ENCODE measurements at places on chromosomes 13 and 19.

DNA sequence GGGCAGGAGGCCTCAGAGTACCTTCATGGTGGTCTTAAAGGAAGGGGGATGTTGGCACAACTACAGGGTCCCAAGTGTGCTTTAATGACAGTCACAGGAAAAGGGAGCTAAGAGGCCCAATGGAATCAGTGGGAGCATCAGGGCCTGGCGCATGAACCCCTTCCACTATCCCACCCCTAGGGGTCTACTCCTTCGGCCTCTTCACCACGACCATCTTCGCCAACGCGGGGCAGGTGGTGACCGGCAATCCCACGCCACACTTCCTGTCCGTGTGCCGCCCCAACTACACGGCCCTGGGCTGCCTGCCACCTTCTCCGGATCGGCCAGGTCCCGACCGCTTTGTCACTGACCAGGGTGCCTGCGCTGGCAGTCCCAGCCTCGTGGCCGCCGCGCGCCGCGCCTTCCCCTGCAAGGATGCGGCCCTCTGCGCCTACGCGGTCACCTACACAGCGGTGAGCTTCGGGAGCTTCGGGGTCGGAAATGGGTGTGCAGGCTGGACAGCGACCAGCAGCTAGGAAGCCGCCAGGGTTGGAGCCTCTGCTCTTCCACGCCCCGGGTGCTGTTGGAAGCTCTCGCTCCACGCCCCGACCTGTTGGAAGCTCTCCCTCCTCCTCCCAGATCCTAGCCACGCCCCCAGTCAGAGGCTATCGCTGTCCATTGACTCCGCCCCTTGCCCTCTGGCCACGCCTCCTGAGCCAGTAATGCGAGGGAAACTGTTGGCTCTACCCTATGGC, 6.0 kb downstream of the PLPPR2 start:
- peak overlapping the region; percentile 1 for H3K4me3 ChIP-seq
- H3K36me3 ChIP-seq = peaks cover 48% of the 10 kb centered on the region
- peaks cover 33% of the 10 kb centered on the region for H3K4me1 ChIP-seq
- DNase-seq = no peak

DNA sequence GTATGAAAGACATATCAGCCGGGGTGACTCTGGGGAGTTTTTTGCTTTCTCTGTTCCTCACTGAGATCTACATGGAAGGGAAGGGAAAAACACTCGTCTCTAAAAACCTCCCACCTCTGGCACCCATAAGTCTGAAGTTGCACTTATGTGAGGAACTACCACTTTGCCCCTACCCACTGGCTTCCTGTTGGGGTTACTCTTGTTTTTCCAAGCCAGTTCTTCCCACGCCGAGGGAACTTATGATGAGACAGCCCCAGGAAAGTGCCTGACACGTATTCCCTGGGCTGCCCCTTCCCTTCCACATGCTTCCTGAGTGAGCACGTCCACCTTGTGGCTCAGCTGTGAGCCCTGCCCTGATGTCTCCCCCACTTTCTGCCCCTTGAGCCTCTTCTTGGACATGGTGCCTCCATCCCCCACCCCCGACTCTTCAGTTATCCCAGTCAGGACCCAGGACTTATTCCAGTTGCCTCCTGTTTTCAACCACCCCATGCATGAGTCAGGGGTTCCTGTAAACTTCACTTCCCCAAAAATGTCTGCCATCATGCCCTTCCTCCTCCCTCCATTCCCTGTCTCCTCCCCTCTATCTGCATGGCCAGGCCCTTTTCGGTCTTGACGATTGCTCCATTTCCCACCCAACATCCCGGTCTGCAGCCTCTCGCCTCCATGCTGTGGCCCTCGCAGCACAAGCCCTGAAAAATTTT, 5.1 kb upstream of the SIGLEC7 start:
- no peak overlapping the region for H3K4me3 ChIP-seq
- no peaks in the 10 kb centered on the region for H3K27me3 ChIP-seq
- peak overlapping the region; percentile 48 for H3K27ac ChIP-seq
- H3K4me1 ChIP-seq = no peaks in the 10 kb centered on the region
- DNase-seq = no peak

DNA sequence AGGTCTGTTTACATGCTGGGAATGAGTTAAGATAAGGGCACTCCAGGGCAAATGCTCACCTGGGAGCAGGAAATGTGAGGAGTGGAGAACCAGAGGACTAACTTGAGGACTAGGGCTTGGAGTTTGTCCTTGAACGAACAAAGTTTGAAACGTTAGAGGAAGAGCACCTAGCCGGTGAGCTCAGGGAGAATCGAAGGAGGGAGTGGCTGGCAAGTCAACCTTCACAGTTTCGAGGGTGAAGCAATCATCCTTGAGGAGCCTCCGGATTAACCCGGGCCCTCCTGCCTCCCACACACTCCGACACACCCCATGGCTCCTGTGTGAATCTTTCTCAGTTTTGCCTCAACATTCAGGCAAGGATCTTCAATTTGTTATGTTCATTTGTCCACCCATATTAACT, 58.6 kb downstream of the LMO7 start:
- H3K4me1 ChIP-seq = peaks cover 24% of the 10 kb centered on the region
- no peak overlapping the region for H3K27ac ChIP-seq
- H3K36me3 ChIP-seq = no peaks in the 10 kb centered on the region
- DNase-seq = no peak
- H3K27me3 ChIP-seq = no peaks in the 10 kb centered on the region

DNA sequence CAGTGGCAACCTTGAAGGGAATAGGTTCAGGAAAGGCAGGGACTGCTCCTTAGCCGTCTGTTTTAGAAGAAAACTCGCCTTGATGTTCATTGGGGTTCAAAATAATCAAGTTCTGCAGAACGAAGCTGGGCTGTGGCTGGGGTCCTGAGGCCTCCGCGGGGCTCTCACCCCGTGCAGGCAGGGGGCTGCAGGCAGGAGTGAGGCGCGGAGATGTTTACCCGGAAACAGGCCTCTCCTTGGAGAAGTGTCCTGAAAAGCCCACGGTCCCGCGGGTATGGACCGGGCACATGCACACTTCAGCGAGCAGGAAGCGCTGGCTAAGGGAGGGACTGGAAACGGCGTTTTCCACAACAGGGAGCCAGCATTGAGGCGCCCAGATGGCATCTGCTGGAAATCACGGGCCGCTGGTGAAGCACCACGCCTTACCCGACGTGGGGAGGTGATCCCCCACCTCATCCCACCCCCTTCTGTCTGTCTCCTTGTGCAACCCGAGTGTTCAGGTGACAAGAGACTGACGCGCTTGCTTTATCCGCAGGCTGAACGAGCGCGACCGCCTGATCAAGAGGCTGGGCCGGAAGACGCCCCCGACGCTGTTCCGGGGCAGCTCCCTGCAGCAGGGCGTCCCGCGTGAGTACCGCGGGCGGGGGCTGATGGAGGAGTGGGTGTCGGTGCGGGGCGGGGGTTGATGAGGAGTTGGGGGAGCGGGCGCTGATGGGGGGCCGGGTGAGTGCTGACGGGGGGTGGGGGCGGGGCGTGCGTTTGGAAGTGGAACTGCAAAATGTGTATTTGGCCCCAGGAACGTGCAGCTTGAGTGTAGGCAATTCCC, 39.6 kb downstream of the SHISA2 start:
- H3K4me1 ChIP-seq = peaks cover 4% of the 10 kb centered on the region
- H3K36me3 ChIP-seq = no peaks in the 10 kb centered on the region
- peaks cover 31% of the 10 kb centered on the region for H3K27me3 ChIP-seq

- no peak overlapping the region for H3K4me3 ChIP-seq
- H3K27me3 ChIP-seq = no peaks in the 10 kb centered on the region
- H3K36me3 ChIP-seq = no peaks in the 10 kb centered on the region
- no peak overlapping the region for H3K27ac ChIP-seq
- peaks cover 23% of the 10 kb centered on the region for H3K4me1 ChIP-seq
Observed at GRCh38 chr13:50309318-50309717, 294.1 kb downstream of the KCNRG start.

GRCh38 chr19:21396893-21397572, at the start of gene ZNF493:
Gene ZNF493, plus strand, starts transcription at chr19:21397133. Its CDS starts 105 bp downstream, at chr19:21397238.
- H3K27me3 ChIP-seq = no peaks in the 10 kb centered on the region
- peak within 1 kb of the TSS; percentile 92 for H3K27ac ChIP-seq
- peak within 1 kb of the TSS; percentile 68 for H3K4me3 ChIP-seq
- no peaks in the 10 kb centered on the region for H3K36me3 ChIP-seq
- peak; percentile 61 for DNase-seq
- H3K4me1 ChIP-seq = peaks cover 11% of the 10 kb centered on the region

- no peak overlapping the region for H3K27ac ChIP-seq
- no peak for DNase-seq
- H3K27me3 ChIP-seq = no peaks in the 10 kb centered on the region
- no peak overlapping the region for H3K4me3 ChIP-seq
Observed at GRCh38 chr13:59176775-59177174, 987.0 kb downstream of the DIAPH3 start.

GRCh38 chr19:32227561-32228165, 117.7 kb upstream of the ZNF507 start:
- H3K27ac ChIP-seq = no peak overlapping the region
- no peak overlapping the region for H3K4me3 ChIP-seq
- H3K36me3 ChIP-seq = no peaks in the 10 kb centered on the region

Measured in esophagus squamous epithelium (tissue), 5 donors.